ENCODE measurements at places on chromosomes 16 and 17.

GRCh38 chr16:1631931-1632637, 19.9 kb downstream of the CRAMP1 start:
- no peak for DNase-seq

DNA sequence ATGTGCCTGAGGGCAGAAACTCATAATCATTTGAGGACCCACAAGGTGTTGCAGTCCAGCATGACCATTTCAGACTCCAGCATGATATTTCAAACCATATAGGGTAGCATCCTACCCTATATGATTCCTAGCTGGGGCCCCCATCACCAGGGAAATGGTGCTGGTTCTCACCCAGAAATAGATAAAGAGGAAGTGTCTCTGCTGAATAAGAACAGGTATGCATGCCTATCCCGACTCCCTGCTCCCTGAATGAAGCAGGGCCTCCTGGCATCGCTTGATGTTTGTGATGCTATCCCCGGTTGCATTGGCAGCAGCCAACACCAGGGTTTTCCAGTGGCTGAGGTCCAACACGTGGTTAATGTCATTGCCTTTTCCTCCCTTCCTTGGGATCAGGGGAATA, 17.1 kb upstream of the HEATR6 start:
- DNase-seq = no peak

GRCh38 chr17:45221081-45222013, at the start of gene FMNL1:
FMNL1 (plus strand) TSS chr17:45221885; CDS start chr17:45222125, 240 bp downstream.
- DNase-seq = no peak

GRCh38 chr17:17322516-17323510, 19.6 kb downstream of the NT5M start:
- no peak for DNase-seq
